ENCODE measurements at places on chromosomes 2 and 18. TPM values are rescaled to one million over a fixed set of nuclear protein-coding genes. Genes with fewer than 3 reads are reported as not detected.

DNA sequence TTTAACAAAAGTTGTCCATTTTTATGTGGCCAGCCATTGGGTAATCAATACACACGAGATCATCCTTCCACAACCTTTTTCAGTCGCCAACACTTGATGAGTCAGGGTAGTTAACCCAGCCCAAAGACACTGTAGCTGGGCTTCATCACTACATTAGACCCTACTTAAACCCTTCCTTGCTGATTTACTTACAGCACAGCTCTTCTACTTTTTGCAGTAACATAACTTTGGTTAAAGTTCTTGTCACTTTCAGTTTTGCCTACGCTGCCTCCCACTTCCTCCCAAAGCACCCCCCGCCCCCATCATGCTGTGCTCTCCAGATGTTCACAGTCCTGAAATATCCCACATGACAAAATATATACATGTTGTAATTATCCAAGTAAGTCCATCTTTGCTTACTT is 103.6 kb downstream of the CDK15 start:
- H3K36me3 ChIP-seq: no peaks in the 10 kb centered on the region
- H3K27me3 ChIP-seq: no peaks in the 10 kb centered on the region
- H3K4me1 ChIP-seq: peaks cover 7% of the 10 kb centered on the region
- H3K27ac ChIP-seq: no peak overlapping the region
- H3K4me3 ChIP-seq: no peak overlapping the region

Gene TBC1D8
- 16.6 TPM for total RNA-seq

DNA sequence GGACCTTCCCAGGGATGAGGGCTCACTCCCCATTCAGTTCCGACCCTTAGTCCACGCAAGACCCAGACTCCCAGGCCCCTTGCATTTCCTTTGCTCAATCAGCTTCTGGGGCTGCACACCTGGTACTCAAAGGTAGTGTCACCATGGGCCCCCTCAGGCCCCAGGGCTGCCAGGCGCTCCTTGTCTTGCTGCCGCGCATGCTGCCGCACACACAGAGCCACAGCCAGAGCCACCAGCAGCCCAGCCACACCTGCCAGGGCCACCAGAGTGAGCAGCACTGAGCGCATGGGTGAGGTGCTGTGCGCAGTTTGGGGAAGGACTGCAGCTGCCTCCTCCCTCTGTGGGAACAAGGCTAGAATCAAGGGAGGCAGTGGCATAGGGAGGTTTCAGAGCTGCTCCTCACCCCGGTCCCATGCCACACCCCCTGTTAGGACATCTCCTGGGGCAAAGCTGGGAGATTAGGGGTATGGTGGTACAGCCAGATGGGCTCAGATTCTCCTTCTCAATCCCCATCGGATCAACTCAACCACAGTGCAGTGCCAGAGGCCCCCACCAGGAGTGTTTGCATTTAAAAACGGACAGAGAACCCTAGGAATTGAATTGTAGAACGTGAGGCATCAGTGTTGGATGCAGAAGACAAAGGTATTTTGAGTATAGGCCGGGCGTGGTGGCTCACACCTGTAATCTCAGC is 11.3 kb downstream of the PTPRN start:
- DNase-seq: no peak
- no peak overlapping the region for H3K4me3 ChIP-seq
- H3K4me1 ChIP-seq: no peaks in the 10 kb centered on the region
- no peaks in the 10 kb centered on the region for H3K27me3 ChIP-seq

GRCh38 chr2:109563980-109564550 is 49.7 kb downstream of the SEPTIN10 start:
- H3K4me1 ChIP-seq: no peaks in the 10 kb centered on the region
- H3K27me3 ChIP-seq: no peaks in the 10 kb centered on the region
- DNase-seq: no peak

Gene RASGRP3
- total RNA-seq: not detected

GRCh38 chr2:227473806-227474205 is 1.9 kb downstream of the AGFG1 start:
- peak overlapping the region; percentile 83 for H3K4me3 ChIP-seq
- no peak overlapping the region for H3K27ac ChIP-seq
- no peaks in the 10 kb centered on the region for H3K36me3 ChIP-seq
- H3K4me1 ChIP-seq: peaks cover 3% of the 10 kb centered on the region
- DNase-seq: no peak

Gene ASPRV1
- total RNA-seq: 0.64 TPM

- no peaks in the 10 kb centered on the region for H3K4me1 ChIP-seq
- 0 out of 2 replicates have a peak, but pooled peaks cover under 1% of the 10 kb centered on the region for H3K27me3 ChIP-seq
- H3K36me3 ChIP-seq: no peaks in the 10 kb centered on the region
- H3K4me3 ChIP-seq: no peak overlapping the region
- H3K27ac ChIP-seq: no peak overlapping the region
- DNase-seq: no peak
Measured at GRCh38 chr2:46363535-46364170, 66.4 kb downstream of the EPAS1 start.

GRCh38 chr2:181985632-181986205 is at the start of gene PPP1R1C:
Gene PPP1R1C, plus strand, starts transcription at chr2:181985853. Its CDS starts 258 bp downstream, at chr2:181986111.
- H3K27me3 ChIP-seq: no peaks in the 10 kb centered on the region
- no peak within 1 kb of the TSS for H3K4me3 ChIP-seq
- no peak within 1 kb of the TSS for H3K27ac ChIP-seq
- no peaks in the 10 kb centered on the region for H3K4me1 ChIP-seq
- H3K36me3 ChIP-seq: no peaks in the 10 kb centered on the region

GRCh38 chr2:189171956-189172609 is 7.5 kb downstream of the COL5A2 start:
- H3K27ac ChIP-seq: no peak overlapping the region
- DNase-seq: no peak
- H3K4me1 ChIP-seq: no peaks in the 10 kb centered on the region
- H3K36me3 ChIP-seq: no peaks in the 10 kb centered on the region
- no peak overlapping the region for H3K4me3 ChIP-seq

GRCh38 chr2:235575431-235575830 is 81.6 kb downstream of the AGAP1 start:
- H3K36me3 ChIP-seq: peaks cover 3% of the 10 kb centered on the region
- H3K4me1 ChIP-seq: peaks cover 4% of the 10 kb centered on the region
- no peaks in the 10 kb centered on the region for H3K27me3 ChIP-seq
- no peak overlapping the region for H3K27ac ChIP-seq
- no peak for DNase-seq

- no peaks in the 10 kb centered on the region for H3K36me3 ChIP-seq
- H3K27ac ChIP-seq: no peak overlapping the region
- no peaks in the 10 kb centered on the region for H3K27me3 ChIP-seq
- no peak for DNase-seq
- H3K4me3 ChIP-seq: no peak overlapping the region
- H3K4me1 ChIP-seq: no peaks in the 10 kb centered on the region
Measured at GRCh38 chr2:200028998-200029397, 73.6 kb downstream of the MAIP1 start.

- H3K4me3 ChIP-seq: no peak overlapping the region
- no peaks in the 10 kb centered on the region for H3K4me1 ChIP-seq
- H3K27me3 ChIP-seq: no peaks in the 10 kb centered on the region
- H3K27ac ChIP-seq: no peak overlapping the region
Measured at GRCh38 chr2:188845692-188846091, 128.5 kb upstream of the COL3A1 start.

GRCh38 chr2:68491582-68491981 is 24.2 kb downstream of the APLF start:
- H3K27me3 ChIP-seq: no peaks in the 10 kb centered on the region
- no peak for DNase-seq
- no peak overlapping the region for H3K27ac ChIP-seq

GRCh38 chr2:207395535-207396251 is 134.1 kb upstream of the CREB1 start:
- no peaks in the 10 kb centered on the region for H3K4me1 ChIP-seq
- H3K27ac ChIP-seq: no peak overlapping the region
- no peak overlapping the region for H3K4me3 ChIP-seq
- DNase-seq: no peak

Gene LRP2
- total RNA-seq: 1.4 TPM

DNA sequence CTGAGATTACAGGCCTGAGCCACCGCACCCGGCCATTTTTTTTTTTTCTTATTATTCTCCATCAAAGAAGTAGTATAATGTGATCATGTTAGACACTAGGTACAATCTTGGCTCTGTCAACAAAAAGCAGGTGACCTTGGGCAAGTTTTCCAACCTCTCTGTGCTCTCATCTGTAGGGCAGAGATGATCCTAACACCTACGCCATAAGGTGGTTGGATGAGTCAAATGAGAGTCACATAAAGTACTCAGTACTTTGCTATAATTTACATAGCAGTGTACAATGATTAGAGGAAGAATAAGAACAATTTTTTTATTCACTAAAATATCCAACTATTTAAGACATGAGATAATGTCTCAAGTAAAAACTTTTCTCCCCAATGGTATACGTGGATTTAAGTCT is 128.6 kb downstream of the TGIF1 start:
- H3K27ac ChIP-seq: no peak overlapping the region
- peaks cover 2% of the 10 kb centered on the region for H3K4me1 ChIP-seq
- peaks cover 2% of the 10 kb centered on the region for H3K36me3 ChIP-seq
- no peaks in the 10 kb centered on the region for H3K27me3 ChIP-seq
- H3K4me3 ChIP-seq: no peak overlapping the region

DNA sequence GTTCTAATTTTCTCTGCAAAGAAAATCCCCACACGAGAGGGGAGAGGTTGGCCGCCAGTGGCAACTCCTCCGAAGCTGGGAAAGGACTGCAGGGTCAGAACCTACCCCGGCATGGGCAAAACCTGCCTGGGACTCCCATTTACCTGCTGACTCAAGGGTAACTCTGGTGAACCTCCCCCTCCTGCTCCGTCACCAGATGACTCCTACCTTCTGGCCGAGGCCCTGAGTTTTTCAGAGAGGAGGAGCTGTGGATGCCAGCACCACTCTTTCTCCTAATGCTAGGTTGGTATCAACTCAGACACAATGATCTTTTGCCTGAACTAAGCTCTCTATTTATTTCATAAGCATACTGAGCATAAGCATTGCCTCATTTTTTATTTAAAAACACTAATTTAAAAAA is 96.6 kb downstream of the ALPK2 start:
- DNase-seq: no peak
- no peak overlapping the region for H3K27ac ChIP-seq
- no peak overlapping the region for H3K4me3 ChIP-seq
- no peaks in the 10 kb centered on the region for H3K36me3 ChIP-seq
- no peaks in the 10 kb centered on the region for H3K27me3 ChIP-seq
- H3K4me1 ChIP-seq: peaks cover 4% of the 10 kb centered on the region

DNA sequence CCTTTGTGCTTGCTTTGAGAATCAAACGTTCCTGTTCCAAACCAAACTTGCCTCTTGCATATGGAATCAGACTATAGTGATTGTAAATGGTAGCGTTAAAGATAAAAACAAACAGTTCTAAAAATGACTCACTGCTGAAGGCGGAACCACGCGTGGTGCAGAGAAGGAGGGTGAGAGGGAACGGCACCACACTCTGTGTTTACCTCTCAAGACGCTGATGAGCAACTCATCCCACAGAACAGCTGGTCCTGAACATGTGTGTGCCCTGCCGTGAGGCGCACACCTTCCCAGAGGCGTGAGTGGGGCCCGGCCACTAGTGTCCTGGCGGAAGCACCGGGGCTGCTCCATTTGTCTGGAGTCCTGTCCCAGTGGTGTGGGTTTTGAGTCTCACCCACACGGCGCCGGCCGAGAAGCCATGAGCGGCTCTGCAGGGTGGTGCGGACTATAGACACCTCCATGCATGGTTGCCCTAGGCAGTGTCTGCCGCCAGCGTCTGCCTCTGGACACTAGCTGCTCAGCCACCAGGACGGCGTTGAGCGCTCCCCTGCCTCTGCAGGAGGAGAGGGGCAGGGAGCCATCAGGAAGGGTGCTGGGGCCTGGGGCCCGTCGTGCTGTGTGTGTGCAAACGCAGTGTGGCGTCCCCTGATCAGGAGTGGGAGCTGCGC is 52.1 kb downstream of the NFATC1 start:
- no peaks in the 10 kb centered on the region for H3K27me3 ChIP-seq
- H3K27ac ChIP-seq: no peak overlapping the region
- no peak for DNase-seq
- no peaks in the 10 kb centered on the region for H3K36me3 ChIP-seq
- H3K4me1 ChIP-seq: no peaks in the 10 kb centered on the region
- no peak overlapping the region for H3K4me3 ChIP-seq

GRCh38 chr2:142714600-142714999 is 162.9 kb upstream of the KYNU start:
- H3K27ac ChIP-seq: no peak overlapping the region
- H3K27me3 ChIP-seq: no peaks in the 10 kb centered on the region
- no peaks in the 10 kb centered on the region for H3K36me3 ChIP-seq
- H3K4me1 ChIP-seq: peaks cover 2% of the 10 kb centered on the region
